ENCODE measurements at places on chromosomes 2 and 18.

DNA sequence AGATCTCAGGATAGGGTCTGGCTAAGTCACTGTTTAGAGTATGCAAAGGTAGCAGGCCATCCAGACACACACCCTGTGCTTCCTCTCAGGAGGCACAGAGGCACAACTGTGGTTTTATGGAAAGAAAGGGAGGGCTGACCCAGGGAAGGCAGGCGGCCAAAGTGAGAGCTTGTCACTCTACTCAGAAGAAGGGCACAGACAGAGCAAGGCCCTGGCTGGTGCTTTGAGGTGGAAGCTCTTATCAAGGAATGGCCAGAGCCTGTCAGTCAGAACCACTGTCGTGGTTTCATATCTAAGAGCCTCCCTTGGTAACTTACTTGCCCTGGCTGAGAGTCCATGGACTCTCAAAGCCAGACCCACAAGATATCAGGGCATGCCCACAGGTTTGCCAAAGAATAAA, 40.7 kb downstream of the SLC9A2 start:
- no peak for DNase-seq

GRCh38 chr2:112253261-112253815, 1.5 kb downstream of the ZC3H8 start:
- no peak for DNase-seq

DNA sequence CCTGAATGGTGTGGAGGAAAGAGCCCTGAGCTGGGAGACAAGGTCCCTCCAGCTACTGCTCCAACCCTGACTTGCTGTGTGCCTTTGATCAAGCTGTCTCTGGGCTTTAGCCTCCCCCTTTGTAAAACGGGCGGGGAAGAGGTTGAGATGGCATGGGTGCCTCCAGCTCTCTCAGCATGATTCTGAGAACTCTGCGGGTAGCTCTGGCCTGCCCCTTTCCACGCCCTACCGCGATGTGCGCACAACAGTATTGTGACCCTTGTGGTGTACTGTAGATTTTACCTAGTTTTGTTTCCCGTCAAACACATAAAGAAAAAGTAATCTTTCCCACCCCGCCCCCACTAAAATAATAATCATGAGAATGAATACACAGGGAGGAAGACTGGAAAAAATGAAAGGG, 5.3 kb downstream of the CD8A start:
- no peak for DNase-seq

GRCh38 chr2:158619496-158619895, 162.7 kb downstream of the PKP4 start:
- DNase-seq = peak; percentile 58

- DNase-seq = peak; percentile 65
Observed at GRCh38 chr18:47118981-47119380, 31.3 kb downstream of the HDHD2 start.

DNA sequence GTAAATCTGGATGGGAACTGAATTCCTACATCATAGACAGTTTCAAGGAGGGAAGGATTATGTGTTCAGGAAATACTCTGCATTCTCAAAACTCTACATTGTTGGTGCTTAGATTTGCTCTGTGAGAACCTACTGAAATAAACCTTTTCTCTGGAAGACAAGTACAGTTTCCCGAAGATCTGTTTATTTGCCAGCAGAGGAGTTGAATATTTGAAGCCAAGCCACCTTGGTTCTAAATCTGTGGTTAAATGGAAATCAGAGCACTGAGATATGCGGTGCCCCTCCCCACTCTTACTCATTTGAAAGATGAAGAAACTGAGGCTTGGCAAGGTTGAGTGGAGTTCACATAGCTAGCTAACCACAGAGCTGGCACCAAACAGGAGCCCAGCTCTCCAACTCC, 146.3 kb upstream of the CTAGE1 start:
- peak; percentile 72 for DNase-seq

Measured in M059J (cell line).